ENCODE measurements at places on chromosomes 7 and 10.
A peak's percentile ranks its signal among the peaks of the same experiment; 100 is the strongest.

GRCh38 chr10:83592337-83592935 lies 546.9 kb upstream of the GHITM start:
- DNase-seq: no peak

GRCh38 chr7:39702133-39702532 lies 78.8 kb downstream of the RALA start:
- no peak for DNase-seq

GRCh38 chr7:19972876-19973275 lies 199.5 kb upstream of the TMEM196 start:
- DNase-seq: no peak

- no peak for DNase-seq
Observed at GRCh38 chr7:86911659-86912058, 147.8 kb downstream of the ELAPOR2 start.

GRCh38 chr7:22972207-22972606 lies 41.7 kb downstream of the HYCC1 start:
- DNase-seq: no peak

- DNase-seq: no peak
Observed at GRCh38 chr7:110442381-110442837, 648.5 kb upstream of the LRRN3 start.

DNA sequence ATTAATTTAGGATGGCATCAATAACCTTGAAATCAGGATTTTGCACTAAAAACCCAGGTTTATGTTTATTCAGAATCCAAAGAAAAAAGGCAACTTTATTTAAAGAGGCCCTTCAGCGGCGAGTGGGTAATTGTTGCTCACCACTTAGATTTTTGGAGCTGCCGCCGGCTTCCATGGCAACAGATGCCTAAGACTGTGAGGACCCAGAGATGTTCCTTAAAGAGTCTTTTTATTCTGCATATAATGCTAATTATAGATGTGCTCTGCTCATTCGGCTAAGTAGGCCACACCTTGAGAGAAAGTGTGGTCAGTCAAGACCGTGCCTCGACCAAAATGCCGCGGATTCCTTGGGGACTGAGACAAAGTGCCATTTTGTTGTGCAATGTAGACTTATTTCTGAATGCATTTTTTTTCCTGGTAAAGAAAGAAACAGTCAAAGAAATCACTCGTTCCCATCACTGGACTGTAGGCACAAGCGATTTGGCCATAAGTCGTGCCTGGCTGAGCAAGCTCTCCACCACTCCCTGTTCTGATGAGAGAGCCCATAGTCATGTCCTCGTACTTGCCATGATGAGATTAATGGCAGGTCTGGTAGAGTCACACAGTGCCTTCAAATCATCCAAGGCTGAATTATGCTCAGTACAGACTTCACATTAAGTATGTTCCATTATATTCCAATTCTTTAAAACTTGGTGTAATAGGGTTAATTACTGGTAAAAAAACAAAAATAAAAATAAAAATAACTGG lies 21.4 kb upstream of the MGMT start:
- no peak for DNase-seq

- DNase-seq: no peak
Observed at GRCh38 chr7:105015390-105015965, 1.5 kb downstream of the KMT2E start.

- DNase-seq: no peak
Observed at GRCh38 chr10:122513053-122513452, 47.5 kb upstream of the DMBT1 start.

DNA sequence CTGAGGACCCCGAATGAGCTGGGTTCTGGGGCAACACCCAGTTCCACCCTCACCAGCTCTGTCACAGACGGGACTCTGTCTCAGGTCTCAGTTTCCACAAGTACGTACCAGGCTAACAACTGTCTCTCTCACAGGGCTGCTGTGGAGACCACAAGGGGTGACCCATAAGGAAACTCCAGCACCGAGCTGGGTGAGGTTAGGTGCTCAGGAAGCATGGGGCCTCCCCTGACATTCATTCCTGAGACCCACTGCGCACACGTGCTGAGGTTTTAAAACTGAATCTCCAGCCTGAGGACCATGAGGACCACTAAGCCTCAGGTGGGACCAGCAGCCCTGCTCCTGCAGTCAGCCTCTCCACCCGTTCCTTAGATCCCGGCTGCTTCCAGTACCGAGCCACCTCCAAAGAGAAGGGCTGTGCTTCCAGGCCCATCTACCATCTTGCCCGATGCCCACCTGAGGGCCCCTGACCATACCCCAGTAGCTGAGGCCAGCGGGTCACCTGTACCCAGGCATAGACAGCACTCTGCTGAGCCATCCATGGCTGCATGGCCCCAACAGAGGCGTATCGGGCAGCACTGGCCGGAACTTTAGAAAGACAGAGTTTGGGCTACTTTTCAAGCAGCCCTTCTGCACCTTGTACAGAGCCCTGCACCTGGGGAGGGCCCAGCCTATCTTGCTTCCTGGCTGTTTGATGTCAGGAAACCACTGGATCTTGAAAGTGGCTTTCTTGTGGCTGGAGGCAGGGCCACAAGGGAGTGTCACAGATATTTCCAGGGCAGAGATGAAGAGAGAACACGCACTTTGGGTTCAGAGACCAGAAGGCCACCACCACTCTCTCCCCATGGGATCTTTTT lies 18.7 kb downstream of the HSPA12A start:
- peak; percentile 44 for DNase-seq

GRCh38 chr10:105837951-105838350 lies 1196.9 kb downstream of the SORCS3 start:
- no peak for DNase-seq

GRCh38 chr7:520503-521161 lies 986 bp upstream of the PDGFA start:
- no peak for DNase-seq

- no peak for DNase-seq
Observed at GRCh38 chr7:123346766-123347165, 147.0 kb upstream of the SLC13A1 start.

DNA sequence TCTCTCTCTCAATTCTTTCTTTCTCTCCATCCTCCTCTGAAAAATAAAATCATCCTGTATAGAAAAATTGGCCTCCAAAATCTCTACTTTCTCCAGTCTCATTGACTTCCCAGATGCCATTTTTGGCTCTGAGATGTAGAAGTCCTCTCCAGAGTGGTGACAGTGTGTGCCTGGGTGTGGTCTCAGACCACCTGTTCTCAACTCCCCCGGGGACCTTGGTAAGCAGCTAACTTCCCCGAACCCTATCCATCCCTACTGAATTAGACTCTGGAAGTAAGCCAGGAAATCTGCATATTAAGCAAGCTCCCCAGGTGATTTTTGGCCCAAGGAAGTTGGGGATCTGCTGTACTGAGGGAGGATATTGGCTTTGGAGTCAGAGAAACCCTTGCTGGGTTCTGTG lies 120.5 kb downstream of the WDR11 start:
- DNase-seq: no peak

- DNase-seq: no peak
Observed at GRCh38 chr10:1743141-1743540, 5.8 kb upstream of the ADARB2 start.

GRCh38 chr7:79980376-79980775 lies 154.3 kb upstream of the GNAI1 start:
- no peak for DNase-seq

DNA sequence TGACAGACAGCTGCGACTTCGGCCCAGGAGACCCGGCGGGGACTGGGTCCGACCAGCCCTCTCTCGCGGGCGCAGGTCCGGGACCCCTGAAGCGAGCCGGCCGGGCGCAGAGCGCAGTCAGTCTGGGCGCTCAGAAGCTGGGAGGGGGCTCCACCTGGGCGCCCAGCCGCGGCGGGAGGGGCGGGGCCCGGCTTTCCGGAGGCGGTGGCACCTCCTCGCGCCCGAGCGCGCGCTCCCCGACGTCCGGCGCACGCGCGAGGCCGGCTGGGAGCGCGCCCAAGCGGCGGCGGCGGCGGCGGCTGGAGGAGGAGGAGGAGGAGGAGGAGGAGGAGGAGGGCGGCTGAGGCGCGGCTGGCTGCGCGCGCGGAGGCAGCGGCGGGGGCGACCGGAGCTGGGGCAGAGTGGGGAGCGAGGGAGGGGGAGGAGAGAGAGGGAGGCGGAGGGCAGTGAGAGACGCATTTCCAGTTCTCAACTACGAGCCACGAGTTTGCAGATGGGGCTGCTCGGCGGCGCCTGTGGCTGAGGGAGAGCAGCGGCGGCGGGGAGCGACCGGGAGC lies at the start of gene PALS2:
PALS2 (plus strand) TSS at position 456 of the 557 bp plus-strand sequence. CDS start 50,216 bp downstream, outside the sequence.
- peak; percentile 69 for DNase-seq

DNA sequence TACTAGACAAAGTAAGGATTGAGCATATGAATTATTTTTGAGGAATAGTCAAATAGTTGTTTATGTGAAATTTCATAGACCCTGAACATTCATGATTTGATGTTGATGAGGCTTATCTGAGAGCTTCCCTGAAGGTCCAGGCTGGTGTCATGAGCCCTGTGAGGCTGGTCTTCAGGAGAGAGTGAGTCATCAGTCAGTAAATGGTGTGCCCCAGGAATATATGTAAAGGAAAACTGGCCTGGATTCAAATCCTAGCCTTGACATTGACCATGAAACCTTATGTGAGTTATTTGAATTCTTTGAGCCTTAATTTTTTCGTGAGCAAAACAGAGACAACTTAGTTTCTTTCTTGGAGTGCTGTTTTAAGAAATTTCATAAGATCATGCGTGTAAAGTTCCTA lies 6.2 kb downstream of the TMEM236 start:
- no peak for DNase-seq

- DNase-seq: no peak
Observed at GRCh38 chr10:22453320-22453719, 108.0 kb downstream of the SPAG6 start.

GRCh38 chr10:124743191-124744101 lies 732 bp downstream of the FAM53B start:
- DNase-seq: no peak

DNA sequence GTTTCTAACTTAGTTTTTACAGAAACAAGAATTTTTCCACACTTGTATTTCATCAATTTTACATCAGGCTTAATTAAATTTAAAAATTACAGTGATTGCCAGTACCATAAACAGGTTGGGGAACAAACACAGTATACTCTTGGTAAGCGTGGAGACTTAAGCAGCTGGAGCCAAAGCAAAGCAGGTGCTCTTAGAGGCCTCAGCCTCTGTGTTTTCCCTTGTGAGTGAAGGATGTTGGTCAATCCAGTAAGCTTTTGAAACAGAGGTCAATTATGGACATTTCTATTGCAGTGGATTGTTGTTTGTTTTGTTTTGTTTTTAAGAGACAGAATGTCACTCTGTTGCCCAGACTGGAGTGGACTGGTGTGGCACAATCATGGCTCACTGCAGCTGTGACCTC lies 100.6 kb upstream of the CELF2 start:
- no peak for DNase-seq

DNA sequence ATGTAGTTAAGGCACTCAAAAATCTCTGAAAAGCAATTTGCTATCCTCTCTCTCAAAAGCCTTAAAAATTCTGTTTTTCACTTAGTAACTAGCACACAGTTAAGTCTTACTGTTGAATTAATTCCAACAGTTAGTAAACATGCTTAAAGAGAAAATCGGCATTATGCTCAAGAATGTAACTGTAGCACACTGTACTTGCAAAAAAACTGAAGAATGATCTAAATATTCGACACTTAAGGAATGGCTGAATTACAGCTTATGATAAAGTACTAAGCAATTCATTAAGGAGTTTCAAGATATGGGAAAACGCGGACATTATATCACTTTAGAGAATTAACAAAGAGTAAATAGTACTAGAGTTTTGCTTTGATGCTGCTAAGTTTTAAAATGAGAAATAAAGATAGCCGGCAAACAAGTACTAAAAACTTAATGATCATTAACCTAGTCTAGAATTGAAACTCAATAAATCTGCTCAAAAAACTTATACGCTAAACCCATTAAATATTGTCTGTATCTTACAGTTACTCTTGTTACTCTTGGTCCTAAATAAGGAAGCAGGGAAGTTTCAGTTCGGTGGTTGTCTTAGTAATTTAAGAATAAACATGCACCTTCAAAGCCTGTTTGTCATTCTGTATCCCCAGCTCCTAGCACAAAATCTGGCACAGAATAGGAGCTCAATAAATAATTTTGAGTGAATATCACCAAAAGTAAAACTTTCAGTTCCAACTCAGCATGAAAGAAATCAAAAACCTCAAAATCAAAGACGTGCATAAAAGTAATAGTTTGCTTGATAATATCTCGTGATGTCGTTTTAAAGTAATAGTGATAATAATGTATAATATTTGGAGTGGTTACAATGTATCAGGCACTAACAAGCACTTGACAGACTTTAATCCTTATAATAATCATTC lies 1.2 kb downstream of the TRDMT1 start:
- DNase-seq: no peak

Measured in T follicular helper cell (primary cell).